PC-9 (cell line): ENCODE measurements at places on chromosomes 12 and 14.

GRCh38 chr14:53464376-53464775 lies 311.3 kb upstream of the DDHD1 start:
- no peak for DNase-seq

- DNase-seq, result no peak
These were observed 251.1 kb downstream of the BCAT1 start for GRCh38 chr12:24697769-24698168.

DNA sequence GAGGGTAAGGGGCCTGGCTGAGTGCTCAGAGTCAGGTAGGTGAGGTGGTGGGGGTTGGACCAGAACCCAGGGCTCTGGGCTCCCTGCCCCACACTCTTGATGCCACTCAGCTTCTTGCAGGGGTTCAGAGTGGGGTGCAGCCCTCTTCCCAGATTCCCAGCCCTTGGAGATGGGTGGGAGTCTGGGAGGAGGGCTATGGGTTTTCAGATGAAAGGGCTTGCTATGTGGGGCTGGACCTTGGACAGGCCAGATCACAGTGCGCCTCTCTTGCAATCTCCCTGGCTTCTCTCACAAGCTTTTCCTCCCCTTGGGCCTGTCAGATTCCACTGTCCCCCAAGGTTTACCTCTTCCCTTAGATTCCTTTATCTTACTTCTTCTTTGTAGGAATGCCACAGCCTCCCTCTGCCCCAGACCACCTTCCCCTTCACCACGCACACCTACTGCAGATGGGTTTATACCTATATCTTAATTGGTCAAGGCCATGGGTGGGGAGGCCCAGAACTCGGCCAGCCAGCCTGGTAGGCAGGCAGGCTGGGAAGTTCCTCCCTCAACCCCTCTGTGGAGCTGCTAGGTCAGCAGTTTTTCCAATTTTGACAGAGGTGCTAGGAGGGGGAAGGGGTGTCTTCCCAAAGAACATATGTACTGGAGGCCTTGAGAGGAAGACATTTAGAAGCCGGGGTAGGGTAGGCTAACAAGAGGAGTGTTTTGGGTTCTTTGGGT lies 1.4 kb downstream of the NYNRIN start:
- DNase-seq, result no peak

GRCh38 chr14:52333823-52334657 lies 19.9 kb downstream of the PTGER2 start:
- DNase-seq, result no peak

GRCh38 chr12:4133636-4134447 lies 139.7 kb upstream of the CCND2 start:
- no peak for DNase-seq

DNA sequence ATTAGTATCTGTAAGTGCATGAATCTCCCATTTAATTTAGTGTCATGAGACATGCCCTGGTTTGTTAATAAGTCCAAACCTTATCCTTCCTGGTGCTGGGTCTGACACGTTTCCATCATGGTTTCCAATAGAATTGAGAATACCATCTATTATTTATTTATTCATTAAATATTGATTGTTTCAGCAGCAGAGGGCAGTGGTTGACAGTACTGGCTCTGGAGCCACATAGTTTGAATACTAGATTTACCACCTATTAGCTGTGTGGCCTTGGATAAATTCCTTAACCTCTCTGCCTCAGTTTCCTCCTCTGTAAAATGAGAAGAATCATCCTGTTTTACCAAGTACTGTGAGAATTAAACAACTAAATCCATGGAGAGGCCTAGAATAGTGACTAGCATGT lies 941 bp upstream of the STAB2 start:
- no peak for DNase-seq

- DNase-seq, result no peak
These were observed 3.2 kb downstream of the CCDC88C start for GRCh38 chr14:91414475-91414833.
